Activated CD4-positive, alpha-beta memory T cell treated with anti-CD3 and anti-CD28 coated beads for 36 hours (primary cell): ENCODE measurements at places on chromosomes 2 and 18.

- DNase-seq, result no peak
Measured at GRCh38 chr2:102037681-102038080, 45.9 kb downstream of the IL1R2 start.

- no peak for DNase-seq
Measured at GRCh38 chr18:49731860-49732311, 81.4 kb downstream of the ACAA2 start.

DNA sequence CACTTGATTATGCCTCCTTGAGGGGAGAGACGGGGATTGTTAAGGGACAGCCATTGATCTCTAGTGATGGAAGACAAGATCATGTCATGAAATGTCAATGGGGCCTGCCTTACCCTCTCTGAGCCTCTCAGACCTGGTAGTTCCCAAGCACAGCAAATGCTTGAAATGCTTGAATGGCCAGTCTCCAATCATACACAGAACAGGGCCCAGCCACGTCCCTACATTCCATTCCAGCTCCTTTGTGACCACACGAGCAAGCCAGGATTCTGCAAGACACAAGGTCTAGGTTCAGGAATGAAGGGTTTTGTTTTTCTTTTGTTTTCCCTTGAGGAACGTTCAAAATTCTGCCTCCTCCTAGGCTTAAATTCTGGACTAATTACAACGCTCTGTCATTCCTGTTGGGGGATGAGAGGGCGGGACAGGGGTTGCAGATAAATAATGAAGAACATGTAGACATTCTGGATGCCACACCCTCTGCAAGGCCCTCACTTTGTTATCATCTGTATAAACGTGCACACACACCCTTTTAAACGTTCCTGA is 98.1 kb upstream of the YPEL5 start:
- no peak for DNase-seq

GRCh38 chr18:59509481-59510442 is 150.7 kb upstream of the LMAN1 start:
- DNase-seq, result no peak

GRCh38 chr2:148557844-148558436 is 86.6 kb upstream of the EPC2 start:
- peak; percentile 28 for DNase-seq

- no peak for DNase-seq
Measured at GRCh38 chr2:41187376-41188122, 735.7 kb upstream of the SLC8A1 start.

- no peak for DNase-seq
Measured at GRCh38 chr2:69272803-69273471, 114.1 kb downstream of the GFPT1 start.

GRCh38 chr2:29601321-29601720 is 320.1 kb downstream of the ALK start:
- no peak for DNase-seq

DNA sequence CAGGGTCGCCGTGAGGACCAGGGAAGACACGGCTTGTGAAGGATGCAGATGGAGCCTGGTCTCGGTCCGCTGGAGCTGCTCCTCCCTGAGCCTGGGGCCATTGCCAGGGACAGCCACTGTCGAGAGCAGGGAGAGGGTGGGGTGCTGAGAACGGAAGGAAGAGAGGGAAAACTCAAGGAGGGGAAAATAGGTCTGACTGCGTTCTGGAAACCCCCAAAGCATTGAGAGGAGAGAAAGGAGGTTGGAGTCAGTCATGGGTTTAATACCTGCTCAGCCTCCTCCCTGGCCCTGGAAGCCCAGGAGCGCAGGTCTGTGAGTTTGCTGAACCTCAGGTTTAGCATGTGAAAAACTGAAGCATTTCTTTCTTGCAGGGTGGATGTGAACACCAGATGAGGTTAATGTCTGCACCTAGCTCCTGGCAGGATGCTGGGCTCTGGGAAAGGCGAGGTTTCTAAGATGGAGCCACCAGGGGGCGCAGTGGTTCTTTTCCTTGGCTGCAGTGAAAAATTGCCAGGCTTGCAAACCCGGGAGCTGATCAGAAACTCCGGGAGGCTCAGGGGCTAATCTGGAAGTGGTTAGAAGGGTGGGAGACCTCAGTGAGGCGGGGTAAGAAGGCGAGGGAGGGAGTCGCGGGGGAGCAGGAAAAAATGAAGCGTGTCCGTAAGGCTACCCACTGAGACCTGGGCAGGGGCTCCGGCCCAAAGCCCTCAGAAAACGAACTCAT is 33.6 kb upstream of the RNF149 start:
- peak; percentile 82 for DNase-seq

GRCh38 chr18:48548011-48548771 is 9.4 kb downstream of the CTIF start:
- no peak for DNase-seq

GRCh38 chr2:23394700-23395099 is 9.7 kb downstream of the KLHL29 start:
- no peak for DNase-seq

GRCh38 chr2:28394331-28394877 is 1.7 kb downstream of the FOSL2 start:
- no peak for DNase-seq

DNA sequence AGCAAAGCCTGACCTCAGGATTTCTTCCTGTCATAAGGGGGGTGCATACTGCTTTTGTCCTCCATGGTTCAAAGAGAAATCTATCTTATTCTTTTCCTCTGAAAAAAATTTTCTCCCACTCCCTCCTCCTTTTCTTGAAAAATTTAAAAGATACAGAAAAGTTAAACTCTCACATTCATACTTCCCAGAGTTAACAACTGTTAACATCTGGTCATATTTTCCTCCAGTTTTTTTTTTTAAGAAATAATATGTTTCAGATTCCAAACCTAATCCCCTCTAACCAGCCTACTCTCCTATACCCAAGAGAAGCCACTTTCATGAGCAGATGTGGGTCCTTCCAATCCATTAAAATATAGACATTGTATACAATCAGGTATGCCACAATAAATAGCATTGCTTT is 378.9 kb upstream of the HNRNPA3 start:
- DNase-seq, result no peak

DNA sequence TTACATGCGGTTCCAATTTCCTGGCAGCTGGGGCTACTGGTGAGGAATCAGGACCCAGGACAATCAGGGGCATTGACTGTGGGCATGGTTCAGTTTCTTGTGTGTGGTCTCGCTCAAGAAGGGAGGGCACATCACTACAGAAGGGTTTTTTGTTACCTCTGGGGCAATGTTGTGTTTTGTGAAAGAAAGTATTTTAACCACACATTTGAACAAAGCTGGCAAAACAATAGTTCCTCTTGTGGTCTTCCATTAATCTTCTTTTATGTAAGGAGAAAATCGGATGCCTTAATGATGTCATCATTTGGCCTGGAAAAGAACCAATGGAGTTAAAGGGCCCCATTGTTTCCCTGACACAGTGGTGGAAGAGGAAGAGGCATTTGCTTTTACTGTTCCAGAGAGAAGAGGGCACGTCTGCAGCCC is 197.4 kb downstream of the SH3BP4 start:
- DNase-seq, result no peak

DNA sequence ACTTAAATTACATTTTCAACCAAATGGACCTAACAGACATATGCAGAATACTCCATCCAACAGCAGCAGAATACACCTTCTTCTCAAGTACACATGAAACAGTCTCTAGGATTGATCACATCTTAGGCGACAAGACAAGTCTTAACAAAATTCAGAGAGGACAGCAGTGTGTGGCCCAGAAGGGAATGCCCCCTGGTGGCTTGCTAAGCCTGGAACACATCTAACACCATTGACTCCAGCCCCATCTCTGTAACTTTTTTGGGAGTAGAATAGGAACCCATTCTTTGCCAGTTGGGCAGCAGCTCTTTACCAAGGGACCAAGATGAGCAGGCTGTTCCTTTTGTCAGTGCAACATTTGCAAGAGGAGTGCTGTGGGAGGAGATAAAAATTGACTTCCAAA is 249.9 kb downstream of the PLCL1 start:
- peak; percentile 62 for DNase-seq

GRCh38 chr2:64581018-64581417 is 56.9 kb downstream of the AFTPH start:
- no peak for DNase-seq

- DNase-seq, result peak; percentile 66
Measured at GRCh38 chr2:101330253-101330933, 21.9 kb upstream of the RNF149 start.

DNA sequence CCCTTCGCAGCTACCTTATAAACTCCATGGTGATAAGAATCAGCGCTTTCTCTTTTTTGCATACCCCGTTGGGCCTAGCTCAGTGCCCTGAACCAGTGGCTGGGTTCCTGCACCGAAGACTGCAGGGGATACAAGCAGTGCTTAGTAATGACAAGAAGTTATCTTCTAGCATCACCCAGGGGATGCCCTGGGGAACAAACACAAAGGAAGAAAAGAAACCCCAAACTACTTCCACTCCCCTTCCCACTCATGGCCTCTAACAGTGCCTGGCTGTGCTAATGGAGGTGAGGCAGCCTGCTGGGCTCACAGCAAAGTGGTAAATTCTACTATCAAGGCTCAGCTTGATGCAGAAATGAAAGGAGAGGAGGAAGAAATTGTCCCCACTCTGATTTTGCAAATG is 314.7 kb downstream of the TXNL1 start:
- no peak for DNase-seq

- no peak for DNase-seq
Measured at GRCh38 chr2:50987616-50988313, 44.2 kb downstream of the NRXN1 start.

GRCh38 chr2:147824620-147825019 is 20.2 kb upstream of the ACVR2A start:
- DNase-seq, result no peak

DNA sequence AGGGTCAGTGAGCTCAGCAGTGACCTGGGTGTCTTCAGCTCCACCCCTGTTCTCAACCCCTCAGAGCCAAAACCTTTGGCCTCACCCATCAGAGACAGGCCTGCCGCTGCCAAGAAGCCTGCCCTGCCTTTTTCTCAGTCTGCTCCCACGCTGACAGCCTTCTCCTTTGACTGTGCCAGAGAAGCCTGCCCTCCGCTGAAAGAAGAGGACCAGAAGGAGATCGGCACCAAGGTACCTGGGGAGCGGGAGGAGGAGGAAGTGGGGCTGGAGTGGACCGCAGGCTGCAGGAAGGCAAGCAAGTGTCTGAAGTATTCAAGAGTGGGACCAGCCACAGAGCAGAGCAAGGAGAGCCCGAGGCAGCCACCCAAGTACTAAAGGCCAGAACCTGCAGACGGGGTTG is 33.2 kb downstream of the TOGARAM2 start:
- DNase-seq, result peak; percentile 57

DNA sequence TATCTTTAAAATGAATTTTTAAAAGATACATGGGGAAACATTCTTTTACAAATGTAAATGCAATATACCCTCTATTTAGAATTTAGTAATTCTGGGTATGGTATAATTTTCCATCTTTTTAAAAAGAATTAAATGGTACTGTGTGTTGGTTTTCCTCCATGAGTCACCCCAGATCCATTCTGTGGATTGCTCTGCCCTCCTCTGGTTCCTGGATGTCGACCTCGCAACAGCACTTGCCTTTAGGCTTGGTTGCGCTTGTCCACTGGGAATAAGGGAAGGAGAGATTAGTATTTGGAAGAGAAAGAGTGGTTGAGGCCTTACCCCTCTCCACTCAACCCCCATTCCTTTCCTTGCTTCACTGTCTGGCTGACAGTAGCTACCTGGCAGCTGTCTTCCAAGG is 90.4 kb downstream of the FTCDNL1 start:
- no peak for DNase-seq

DNA sequence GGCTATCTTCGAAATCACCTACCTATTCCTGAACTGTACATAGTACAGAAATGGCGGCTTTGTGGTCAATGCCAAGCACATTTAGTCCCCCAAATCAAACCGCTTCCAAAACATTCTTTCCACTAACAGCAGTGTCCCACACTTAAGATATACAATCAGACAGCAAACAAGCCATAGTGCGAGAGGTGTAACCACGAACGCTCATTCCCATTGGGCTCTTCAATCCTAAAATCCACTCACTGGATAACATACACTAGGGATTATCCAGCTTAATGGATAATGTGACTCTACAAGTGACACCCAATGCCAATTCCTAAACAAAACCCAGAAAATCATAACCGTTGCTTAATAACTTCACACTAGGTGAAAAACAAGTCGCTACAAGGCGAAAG is 2.0 kb downstream of the XPO1 start:
- DNase-seq, result peak; percentile 18

DNA sequence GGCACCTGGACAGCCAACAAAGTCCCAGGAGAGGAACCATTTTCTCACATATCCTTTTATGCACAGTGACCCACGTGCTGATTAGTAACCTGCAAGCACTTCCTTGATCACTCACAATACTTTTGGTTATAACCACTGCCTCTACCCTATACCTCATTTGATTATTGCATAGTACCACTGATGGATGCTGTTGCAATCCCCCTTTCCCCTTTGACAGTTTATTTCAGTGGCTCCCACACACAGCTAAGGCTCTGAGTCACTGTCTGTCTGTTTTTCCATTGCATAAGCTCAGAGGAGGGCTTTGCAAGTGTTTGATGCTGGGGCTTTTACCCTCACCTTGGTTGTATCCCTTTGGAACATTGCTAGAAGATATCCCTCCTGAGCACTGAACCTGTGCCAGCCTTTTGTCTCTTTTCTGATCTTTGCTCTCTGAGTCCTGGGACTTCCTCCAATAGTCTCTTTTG is 101.7 kb upstream of the RBBP8 start:
- DNase-seq, result no peak

- no peak for DNase-seq
Measured at GRCh38 chr2:232245111-232245510, 133.4 kb upstream of the ALPP start.

GRCh38 chr2:42087857-42088195 is 40.0 kb downstream of the PKDCC start:
- DNase-seq, result no peak

- DNase-seq, result no peak
Measured at GRCh38 chr2:49796266-49796665, 642.0 kb upstream of the FSHR start.

GRCh38 chr2:6362671-6363450 is 502.8 kb downstream of the CMPK2 start:
- no peak for DNase-seq

DNA sequence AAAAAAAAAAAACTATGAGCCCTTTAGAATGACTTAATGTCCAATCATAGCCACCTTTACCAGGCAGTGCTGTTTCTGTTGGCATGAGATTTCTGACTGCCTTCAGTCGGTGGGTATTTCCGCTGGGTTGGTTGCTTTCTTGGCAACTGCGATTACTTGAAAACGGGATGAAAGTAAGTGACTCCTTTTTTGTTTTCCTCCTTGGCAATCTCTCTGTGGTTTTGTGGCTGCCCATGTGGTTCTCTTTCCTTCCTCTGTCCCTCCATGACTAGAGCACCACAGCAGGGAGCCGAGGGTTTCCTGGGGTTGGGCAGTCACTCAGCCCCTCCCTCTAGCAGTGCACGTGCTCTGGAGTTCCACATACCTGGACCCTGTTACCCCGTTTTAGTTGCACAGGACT is 112.1 kb downstream of the KLHL29 start:
- DNase-seq, result peak; percentile 72

DNA sequence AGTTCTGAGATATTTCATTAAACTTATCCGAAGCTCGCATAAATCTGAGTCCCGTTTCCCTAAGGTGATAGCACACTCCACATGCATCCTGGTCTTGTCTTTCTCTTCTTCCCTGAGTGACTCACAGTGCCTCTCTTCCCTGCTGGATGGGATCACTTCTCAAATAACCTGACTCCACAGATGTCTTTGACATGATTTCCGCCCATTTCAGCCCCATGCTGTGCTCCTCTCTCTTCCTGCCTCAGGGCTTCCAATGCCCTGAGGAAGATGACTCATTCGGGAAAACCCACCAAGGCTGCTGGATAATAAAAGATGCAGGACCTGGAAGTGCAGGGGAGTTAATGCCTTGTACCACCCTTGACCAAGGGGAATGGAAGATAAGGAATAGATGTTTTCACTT is 441.7 kb upstream of the SOX11 start:
- DNase-seq, result no peak
